ENCODE measurements at places on chromosomes 1 and 21.

DNA sequence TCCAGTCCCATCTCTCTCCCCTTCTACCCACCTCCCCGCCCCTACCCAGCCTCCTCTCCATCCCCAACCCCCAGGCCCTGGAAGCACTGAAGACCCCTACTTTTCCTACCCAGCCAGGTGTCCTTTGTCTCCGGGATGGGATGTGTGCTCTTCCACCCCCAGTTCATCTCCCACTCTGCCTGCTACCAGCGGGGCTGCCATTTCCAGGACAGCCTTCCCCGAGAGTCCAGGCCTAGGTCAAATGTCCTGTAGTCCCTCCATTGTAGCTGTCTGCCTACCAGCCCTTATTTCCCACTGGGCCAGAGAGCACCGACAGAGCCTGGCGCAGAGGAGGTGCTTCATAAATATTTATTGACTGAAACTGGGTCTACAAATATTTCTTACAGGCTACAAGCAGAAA, 72.0 kb upstream of the TLR5 start:
- DNase-seq: no peak

- no peak for DNase-seq
These were observed 20.3 kb downstream of the KCNQ4 start for GRCh38 chr1:40803902-40804301.

DNA sequence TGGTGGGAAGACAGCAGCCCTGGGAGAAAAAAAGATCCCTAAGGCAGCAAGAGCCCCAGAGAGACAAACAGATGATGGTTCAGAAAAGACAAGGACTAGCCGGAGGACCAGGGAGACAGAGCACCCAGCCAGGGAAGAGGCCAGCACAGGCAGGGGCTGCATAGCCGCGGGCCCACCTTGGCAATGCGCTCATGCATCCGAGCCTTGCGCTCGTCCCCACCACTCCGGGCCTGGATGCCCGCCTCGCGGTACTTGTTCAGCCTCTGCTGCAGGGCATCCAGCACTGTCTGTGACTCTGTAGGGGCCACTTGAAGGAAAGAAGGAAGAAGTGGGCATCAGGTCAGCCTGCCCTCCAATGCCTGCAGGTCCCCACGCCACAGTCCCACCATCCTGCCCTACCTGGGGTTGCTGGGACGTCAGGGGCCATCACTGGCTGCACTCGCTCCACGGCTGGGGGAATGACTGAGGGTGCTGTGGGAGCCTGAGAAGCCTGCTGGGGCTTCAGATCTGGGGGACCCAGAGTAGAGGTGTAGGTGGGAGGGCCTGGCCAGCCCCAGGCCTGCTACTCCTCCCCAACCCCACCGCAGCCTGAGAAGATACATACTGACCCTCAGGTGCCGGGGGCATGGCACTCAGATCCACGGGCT, 7.0 kb downstream of the CC2D1B start:
- DNase-seq: no peak

GRCh38 chr1:181038399-181038873, 4.7 kb downstream of the MR1 start:
- no peak for DNase-seq

- DNase-seq: peak; percentile 30
These were observed at the start of gene DNAH14 for GRCh38 chr1:224929335-224930237. TSS of gene DNAH14 (plus strand) at chr1:224929675. CDS start at chr1:224952703, 23,028 bp downstream.

DNA sequence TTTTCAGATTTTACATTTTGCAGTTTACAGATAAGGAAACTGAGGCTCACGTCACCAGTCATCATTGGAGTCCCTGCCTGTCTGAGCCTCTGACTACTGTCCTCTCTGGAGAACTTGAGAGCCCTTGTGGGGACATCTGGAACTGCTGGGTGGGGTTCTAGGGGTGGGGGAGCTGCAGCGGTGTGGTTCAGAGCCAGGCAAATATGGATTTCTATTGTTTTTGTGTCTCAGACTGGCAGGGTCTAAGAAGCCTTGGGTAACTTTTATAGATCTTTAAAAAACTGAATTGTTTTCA, 46.9 kb downstream of the IER5 start:
- DNase-seq: no peak

- DNase-seq: no peak
These were observed 13.0 kb downstream of the CAMSAP2 start for GRCh38 chr1:200751717-200752116.

GRCh38 chr21:34913811-34914210, 135.3 kb downstream of the RUNX1 start:
- DNase-seq: no peak

- no peak for DNase-seq
These were observed 2.9 kb upstream of the HTR6 start for GRCh38 chr1:19661721-19662228.

DNA sequence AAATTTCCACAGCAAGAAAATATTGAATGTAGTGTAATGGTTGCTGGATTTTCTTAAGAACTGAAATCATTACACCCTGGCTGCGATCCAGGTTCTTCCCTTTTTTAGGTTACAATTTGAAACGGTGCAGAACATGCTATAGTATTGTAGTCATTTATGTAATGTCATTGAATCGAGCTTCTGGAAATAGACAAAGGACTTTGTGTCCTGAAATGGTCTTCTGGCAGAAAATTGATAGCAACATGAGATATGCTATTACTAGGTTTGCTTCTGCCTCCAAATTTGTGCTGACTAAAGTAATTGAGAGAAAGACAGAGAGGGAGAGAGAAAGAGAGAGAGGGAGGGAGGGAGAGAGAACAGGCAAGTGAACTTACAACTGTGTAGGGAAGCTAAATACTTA, 146.2 kb upstream of the NFIA start:
- DNase-seq: no peak

- no peak for DNase-seq
These were observed 130.5 kb downstream of the RWDD3 start for GRCh38 chr1:95364546-95364945.

GRCh38 chr1:86380257-86380861, 15.8 kb downstream of the ODF2L start:
- no peak for DNase-seq

DNA sequence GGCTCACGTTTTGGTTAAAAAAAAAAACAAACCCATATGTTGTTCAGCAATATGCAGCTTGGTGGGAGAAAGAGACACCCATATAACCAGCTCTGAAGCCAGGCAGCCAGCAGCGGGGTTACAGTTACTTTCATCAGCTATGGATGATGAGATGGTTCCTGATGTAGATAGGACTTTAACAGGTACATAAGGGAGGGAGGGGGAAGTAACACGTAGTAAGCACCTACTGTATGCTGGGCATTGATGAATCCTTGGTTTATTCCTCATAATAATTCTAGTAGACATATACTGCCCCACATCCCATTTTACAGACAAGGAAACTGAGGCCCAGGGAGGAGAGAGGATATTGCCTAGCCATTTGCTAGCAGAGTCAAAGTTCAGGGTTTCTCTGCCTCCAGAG, 2.0 kb downstream of the SLC1A7 start:
- DNase-seq: no peak

DNA sequence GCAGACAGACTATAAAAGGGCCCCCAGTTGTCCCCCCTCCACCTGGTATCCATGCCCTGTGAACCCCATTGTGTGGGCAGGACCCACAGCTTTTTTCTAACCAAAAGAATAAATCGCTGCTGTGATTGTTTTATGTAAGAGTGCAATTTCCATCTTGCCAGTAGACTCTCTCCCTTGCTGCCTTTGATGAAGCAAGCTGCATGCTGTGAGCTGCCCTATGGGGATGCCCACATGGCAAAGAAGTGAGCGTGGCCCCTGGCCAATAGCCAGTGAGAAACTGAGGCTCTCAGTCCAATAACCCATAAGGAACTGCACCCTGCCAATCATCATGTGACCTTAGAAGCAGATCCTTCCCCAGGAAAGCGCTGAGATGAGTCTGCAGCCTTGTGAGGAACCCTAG, 37.8 kb upstream of the FMOD start:
- DNase-seq: no peak

DNA sequence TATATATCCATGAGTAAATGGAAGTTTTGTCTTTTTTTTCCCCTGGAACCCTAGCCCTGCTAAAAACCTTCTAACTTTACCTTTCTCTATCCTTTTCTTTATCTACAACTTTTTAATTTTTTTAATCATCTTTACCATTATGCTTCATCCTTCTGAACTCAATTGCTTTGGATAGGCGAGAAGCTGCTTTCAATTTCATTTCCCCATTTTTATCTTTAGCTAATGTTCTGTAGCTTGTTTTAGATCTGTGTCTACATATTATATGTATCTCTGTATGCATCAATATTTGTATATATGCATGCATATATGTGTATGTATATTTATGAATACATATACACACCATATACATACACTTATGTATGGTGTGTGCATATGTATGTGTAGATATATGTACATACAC, 57.4 kb downstream of the PTPRC start:
- no peak for DNase-seq

- DNase-seq: no peak
These were observed 12.9 kb upstream of the NES start for GRCh38 chr1:156689953-156690674.

- no peak for DNase-seq
These were observed 165.6 kb downstream of the PHTF1 start for GRCh38 chr1:113593550-113594297.

DNA sequence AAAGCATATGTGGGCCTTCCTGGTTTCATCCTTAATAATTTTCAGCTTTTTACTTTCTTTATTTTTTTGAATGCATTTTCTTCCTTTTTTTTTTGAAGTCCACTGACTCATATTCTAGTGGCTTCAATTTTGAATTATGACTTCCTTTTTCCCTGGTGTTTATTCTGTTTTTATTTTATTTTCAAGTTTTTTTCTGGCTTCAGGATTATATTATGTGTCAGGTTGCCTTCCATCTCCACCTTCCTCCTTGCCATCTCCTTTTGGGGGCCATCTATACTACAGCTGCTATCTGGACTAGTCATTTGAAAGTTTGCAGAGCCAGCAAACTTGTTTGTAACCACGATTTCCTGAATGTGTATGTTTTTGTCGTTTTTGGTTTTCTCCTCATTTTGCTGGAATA, 117.6 kb downstream of the LEPR start:
- no peak for DNase-seq

DNA sequence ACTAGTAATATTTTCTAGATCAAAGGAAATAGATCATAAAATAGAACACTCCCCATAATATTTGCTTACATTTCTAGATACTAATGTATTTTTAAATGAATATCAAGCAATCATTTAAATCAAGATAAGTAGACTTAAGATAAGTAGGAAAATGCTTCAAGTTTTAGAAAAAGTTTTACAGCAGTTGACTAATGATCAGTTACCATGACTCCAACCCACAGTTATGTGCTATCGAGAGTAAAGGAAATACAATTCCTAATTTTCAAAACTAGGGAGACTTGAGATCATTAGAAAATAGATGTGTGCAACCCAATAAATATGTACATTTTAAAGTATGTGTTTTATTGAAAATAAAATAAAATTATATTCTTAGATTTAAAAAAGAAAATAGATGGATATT, 95.0 kb downstream of the DENND1B start:
- DNase-seq: no peak

- no peak for DNase-seq
These were observed 3.7 kb downstream of the RSBN1 start for GRCh38 chr1:113808450-113809195.

- DNase-seq: no peak
These were observed 93.2 kb upstream of the TNFSF4 start for GRCh38 chr1:173300061-173301044.

DNA sequence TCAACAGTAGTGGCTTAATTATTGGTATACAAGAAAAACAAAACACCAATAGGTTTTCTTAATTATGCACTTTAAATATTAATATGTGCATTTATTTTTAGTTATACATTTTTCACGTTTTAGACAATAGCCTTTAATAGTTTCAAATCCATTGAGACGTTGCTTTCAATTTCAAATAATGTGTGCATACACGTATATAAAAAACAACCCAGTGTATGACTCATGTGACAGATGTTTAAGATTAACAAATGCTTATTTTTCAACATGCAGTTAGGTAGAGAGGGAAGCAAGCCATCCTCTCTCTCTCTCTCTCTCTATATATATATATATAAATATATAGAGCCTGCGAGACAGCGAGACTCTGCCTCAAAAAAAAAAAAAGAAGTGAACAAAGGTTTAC, 24.3 kb downstream of the EYA3 start:
- no peak for DNase-seq

- DNase-seq: no peak
These were observed 50.7 kb upstream of the ST6GALNAC3 start for GRCh38 chr1:76023669-76024435.

GRCh38 chr1:198564157-198564556, 23.7 kb upstream of the ATP6V1G3 start:
- DNase-seq: no peak

DNA sequence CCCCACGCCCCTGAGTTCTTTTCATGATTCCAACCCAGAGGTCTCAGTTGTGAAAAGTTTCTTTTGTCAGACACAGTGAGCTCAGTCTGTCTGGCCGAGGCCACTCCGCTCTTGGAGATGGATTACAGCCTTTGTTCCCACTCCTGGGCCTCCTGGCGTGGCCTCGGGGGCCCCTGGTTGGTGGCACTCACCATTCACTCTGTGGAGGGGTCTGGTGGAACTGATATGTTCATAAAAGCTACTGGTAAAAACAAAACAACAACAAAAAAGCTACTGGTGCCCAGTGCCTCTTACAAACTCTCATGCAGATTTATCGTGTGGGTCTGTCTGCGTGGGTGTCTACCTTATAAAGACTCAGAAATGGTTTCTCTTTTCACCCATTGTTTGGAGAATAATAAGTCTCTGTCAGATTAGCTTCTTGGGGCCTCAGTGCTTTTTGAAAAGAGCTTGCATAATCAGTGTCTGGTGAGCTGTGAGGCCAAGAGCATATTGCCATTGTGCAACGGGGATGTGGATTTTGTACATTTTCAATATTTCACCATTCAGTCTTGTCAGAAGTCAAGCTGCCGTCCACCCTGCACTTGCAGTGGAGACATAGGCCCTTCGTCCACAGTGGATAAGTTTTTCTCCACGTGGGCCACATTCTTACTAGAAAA, 86.7 kb downstream of the GALNT2 start:
- DNase-seq: no peak

DNA sequence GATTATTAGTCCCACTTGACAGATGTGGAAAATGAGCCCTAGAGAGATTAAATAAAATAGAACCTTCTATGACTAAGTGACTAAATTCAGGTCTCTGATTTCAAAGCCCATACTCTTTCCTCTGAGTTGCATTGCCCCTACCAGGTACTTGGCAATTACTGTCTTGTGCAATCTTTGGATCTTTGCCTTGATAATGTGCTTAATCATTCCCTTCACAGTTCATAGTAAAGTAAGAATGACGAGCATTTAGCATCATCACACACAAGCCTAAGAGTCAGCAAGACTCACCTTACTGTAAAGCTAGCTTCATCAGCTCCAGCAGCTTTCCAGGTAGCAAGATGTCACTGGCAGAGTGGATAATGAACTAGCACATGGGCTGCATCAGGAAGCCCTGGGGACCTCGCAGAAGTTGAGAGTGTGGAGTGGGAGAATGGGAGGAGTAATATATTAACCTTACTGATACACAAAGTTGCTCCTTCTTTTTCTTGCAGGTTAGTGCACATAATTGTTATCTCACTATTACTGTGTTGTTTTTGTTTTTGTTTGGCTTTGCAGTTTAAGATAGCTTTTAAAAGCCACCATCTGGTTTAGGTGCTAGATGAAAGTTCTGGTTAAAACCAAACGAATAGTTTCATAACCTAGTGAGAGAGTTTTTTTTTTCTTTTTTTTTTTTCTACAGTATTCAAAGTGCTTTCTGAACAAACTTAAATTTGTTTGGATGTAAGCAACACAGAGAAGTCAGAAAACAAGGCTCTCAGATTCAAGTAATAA, 71.8 kb downstream of the PBX1 start:
- no peak for DNase-seq

- no peak for DNase-seq
These were observed 31.5 kb downstream of the HLCS start for GRCh38 chr21:36934864-36935420.

Data from GM12891 (cell line).